Activated naive CD8-positive, alpha-beta T cell treated with anti-CD3 and anti-CD28 coated beads for 36 hours (primary cell): ENCODE measurements at places on chromosomes 5 and 9.

DNA sequence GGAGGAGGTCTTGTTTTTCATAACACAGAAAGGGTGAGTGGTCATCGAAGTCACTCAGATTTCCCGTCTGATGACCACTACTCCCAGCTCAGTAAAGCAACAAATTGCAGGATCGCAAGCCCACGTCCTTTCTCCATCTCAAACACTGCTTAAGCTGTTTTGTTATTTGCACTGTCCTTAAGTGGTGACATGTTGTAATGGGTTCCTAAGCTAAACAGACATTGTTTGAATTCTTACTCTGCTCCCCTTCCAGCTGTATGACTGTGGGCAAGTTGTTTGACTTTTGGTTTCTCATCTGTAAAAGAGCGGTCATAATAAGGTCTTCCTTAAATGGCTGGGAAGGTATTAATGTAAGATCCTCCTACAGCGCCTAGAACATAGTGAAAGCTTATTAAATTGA lies 62.8 kb upstream of the EQTN start:
- no peak for DNase-seq

DNA sequence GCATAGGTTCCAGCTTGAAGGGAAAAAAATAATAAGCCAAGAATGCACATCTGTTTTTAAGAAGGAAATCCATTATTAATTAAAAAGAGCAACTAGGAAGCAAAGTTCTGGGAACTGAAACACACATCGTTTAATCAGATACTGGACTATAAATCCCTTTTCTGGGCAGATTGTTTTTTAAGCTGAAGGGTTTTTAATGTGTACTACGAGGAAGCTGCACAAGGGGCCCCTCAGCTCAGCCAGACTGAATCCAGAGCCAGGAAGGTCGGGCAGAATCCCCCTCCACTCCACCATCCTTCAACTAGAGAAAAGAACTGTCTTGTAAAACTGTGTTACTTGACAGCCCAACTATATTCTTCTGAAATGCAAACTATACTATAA lies 49.2 kb downstream of the ROR2 start:
- DNase-seq: no peak

- no peak for DNase-seq
These were observed 245.7 kb upstream of the IRX2 start for GRCh38 chr5:2997179-2997578.

- no peak for DNase-seq
These were observed 270.7 kb upstream of the ELAVL2 start for GRCh38 chr9:24096756-24097155.

- no peak for DNase-seq
These were observed 175.3 kb downstream of the HSPA4 start for GRCh38 chr5:133227082-133227481.

DNA sequence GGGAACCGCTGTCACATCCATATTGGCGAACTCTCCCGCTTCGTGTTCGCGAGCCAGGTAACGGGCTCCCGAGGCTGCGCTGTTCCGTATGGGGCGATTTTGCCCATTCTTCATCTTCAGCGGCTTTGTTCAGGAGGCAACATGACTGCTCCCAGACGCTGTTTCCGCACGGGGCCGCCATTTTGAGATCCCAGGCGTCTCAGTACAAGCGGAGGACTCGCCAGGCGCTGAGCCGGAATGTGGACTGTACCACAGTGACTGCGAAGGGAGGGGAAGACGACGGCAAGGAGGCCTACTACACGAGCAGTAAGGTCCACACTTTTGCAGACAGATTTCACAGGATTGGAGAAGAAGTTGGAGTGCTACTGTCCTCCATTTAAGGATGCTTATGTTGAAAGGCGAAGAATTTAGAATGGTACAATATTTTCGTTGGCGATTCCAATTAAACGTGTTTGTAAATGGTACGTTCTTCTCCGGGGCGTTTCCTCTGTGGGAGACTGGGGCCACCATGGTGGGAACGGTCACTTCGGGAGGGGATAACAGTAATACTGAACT lies 41.6 kb upstream of the ZNF300 start:
- DNase-seq: no peak

GRCh38 chr5:78755822-78756429 lies 107.4 kb upstream of the LHFPL2 start:
- DNase-seq: no peak

GRCh38 chr5:81530919-81531318 lies 137.0 kb upstream of the ACOT12 start:
- DNase-seq: no peak
